WTC11 (cell line): ENCODE measurements at places on chromosomes 13 and 19. TPM values are rescaled to one million over a fixed set of nuclear protein-coding genes. Genes with fewer than 3 reads are reported as not detected.

DNA sequence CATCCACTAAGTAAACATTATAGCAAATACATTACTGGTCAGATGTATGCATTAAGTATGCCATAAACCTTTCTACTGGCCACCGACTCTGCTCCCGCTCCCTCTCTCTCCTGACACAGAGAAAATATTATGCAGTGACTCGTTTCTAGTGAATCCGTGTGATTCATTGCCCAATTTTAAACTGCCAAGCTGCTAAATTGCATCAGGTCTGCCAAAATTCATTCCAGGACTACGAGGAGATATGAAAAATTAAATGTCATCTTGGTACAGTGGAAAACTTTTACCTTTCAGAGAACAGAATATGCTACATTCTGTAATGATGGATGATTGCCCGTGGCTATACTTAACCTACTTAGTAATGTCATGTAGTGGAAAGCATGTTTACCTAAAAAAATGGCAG lies 368.8 kb upstream of the TSHZ3 start:
- DNase-seq = no peak

PLIN4 gene
- total RNA-seq = 0.35 to 0.62 TPM (median 0.57 TPM) in 3 replicates

DNA sequence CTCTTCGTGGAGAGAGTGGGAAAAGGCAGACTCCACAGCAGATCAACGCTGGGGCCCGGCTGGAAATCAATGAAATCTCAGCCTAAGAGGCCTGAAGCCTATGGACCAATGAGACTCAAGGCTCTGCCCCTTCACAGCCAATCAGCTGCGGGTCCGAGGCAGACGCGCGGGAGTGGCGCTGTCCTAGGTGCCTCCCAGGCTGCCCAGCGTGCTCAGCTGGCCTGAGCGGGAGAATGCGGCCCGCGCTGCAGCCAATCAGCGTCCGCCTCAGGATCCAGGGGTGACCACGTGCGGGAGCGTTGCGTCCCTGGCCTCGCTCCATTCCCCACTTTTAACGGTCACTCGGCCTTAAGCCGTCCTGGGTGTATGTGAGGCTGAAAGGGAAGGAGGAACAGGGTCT lies at the start of gene ZBTB32:
Gene ZBTB32 (plus strand): TSS at position 341 of the 400 bp plus-strand sequence. CDS start 10,069 bp downstream, outside the sequence.
- DNase-seq = peak; percentile 83

GRCh38 chr19:6596621-6597020 lies 5.7 kb upstream of the CD70 start:
- DNase-seq = no peak

DNA sequence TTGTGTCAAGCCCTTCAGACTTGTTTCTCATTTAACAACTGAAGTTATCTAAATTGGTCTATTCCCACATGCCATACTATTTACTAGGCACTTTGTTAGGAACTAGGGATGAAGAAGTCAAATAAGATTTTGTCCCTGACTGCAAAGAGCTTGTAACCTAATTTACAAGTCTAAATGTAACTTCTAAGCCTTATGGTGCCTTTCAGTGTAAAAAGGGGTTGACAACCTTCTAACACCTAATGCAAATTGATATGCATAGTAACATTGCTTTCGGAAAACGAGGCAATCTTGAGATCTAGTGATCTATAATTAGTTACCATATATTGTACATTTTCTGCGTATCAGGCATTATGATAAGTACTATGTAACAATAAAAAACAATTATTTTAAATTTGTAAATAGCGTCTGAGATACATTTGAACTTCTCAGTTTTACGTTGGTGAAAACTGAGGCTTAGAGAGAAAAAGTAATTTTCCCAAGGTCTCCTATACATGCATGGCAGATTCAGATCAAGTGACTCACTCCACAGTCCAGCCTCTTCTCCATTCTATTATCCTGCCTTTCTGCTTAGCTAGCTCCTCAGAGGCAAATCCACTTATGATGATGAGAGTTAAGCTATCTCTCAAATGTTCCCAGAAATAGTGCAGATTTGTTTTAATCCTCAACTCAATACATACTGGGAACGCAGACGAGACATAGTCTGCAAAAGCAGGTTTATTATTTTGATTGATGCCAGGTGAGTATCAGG lies 764.9 kb upstream of the SLITRK5 start:
- DNase-seq = no peak

DNA sequence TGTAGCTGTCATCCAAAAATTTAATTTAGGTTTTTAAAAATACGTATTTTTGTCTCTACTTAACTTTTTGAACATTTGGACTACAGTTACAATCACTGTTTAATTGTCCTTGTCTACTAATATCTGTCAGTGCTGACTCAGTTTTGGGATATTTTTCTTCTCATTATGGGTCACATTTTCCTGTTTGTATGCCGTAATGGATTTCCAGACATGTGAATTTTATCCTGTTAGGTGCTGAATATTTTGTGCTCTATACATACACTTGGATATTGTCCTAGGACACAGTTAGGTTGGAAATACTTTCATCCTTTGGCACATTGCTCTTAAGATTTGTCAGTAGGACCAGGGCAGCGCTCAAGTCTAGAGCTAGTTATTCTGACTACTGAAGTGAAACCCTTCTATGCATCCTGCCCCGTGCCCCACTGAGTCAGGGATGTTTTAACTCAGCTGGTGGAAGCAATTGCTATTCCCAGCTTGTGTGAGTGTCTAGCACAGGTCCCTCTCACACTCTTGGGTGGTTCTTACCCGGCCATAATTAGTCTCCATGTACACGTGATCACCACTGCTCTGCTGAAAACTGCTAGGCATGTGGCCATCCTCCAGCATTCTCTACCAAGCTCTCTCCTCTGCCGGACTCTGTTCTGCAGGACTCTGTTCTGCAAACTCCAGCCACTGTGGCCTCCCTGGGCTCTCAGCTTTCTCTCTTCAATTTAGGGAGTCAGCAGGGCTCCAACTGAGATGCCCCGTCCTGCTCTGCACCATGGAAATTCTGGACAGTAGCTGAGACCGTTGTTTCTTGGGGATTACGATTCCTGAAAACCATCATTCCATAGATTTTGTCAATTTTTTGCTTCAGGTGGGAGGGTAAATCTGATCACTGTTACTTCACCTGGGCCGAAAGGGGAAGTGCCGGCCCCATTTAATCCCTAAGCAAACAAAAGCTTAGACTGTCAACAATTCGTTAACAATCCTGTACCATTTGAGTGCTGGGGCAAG lies 11.1 kb downstream of the PROZ start:
- DNase-seq = no peak

- DNase-seq = no peak
Observed at GRCh38 chr13:100480676-100481075, 107.9 kb downstream of the GGACT start.

- DNase-seq = no peak
Observed at GRCh38 chr19:39596911-39597310, 5.4 kb upstream of the LGALS13 start.

- DNase-seq = no peak
Observed at GRCh38 chr19:31659897-31660210, 310.6 kb upstream of the TSHZ3 start.

- DNase-seq = no peak
Observed at GRCh38 chr19:55275851-55276719, 3.8 kb downstream of the HSPBP1 start.

UGGT2 gene
- 31.1 to 32.3 TPM (median 32.0 TPM) in 3 replicates for total RNA-seq

SYCN gene
- 0.37 to 1.1 TPM (median 0.77 TPM) in 3 replicates for total RNA-seq

DNA sequence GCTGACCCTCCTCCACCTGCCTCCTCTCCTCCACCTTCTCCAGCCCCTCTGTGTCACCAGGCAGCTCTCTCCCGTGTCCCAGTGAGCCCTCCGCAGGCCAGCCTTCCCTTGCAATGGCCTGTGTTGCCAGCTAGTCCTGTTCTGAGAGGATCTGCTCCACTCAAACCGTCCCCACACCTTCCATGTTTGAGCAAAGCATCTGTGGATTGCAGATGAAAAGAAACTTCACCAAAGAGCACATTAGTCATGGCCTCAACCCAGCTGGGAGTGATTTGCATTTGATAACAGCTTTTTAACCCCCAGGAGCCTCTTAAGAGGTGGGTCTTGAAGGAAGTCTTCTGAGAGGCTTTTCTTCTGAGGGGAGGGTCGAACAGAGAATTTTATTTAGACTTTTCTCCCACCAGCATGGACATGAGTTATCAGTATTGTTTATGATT lies 72.8 kb downstream of the COL4A2 start:
- DNase-seq = no peak

- no peak for DNase-seq
Observed at GRCh38 chr13:32087955-32088747, 56.6 kb downstream of the FRY start.

DNA sequence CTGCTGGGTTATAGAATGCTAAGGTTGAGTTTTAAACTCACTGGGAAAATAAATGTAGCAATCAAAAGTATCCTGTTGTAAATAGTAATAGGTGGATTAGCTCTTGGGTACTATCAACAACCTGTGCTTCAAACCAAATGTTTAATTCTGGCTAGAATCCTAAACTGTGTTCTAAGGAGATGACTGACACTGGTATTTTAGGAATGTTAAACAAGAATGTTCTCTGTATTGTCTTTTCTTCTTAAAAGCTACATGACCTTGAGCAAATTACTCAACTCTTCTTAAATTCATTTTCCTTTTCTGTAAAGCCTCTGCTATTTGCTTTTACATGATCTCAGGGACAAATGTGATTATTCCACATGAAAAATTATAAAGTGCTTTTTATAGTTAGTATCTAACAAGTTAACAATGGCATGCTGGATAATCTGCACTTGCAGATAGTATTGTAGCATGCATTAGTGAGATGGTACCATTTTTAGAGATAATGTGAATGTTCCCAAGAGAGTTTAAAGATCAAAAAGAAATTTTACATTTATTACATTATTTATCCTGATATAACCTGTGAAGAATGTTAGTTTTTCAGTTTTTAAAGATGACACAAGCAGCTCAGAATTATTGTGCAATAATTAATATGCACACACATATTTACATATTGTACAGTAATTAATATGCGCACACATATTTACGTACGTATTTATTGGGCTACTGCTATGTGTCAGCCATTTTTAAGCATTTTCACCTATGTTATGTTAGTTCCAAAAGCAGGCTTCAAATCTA lies 13.6 kb upstream of the EPSTI1 start:
- no peak for DNase-seq

ZNF208 gene
- total RNA-seq = not detected in 3 replicates

- no peak for DNase-seq
Observed at GRCh38 chr13:44032802-44033201, 153.1 kb downstream of the LACC1 start.

- no peak for DNase-seq
Observed at GRCh38 chr19:45440873-45441654, 17.3 kb upstream of the ERCC1 start.

DNA sequence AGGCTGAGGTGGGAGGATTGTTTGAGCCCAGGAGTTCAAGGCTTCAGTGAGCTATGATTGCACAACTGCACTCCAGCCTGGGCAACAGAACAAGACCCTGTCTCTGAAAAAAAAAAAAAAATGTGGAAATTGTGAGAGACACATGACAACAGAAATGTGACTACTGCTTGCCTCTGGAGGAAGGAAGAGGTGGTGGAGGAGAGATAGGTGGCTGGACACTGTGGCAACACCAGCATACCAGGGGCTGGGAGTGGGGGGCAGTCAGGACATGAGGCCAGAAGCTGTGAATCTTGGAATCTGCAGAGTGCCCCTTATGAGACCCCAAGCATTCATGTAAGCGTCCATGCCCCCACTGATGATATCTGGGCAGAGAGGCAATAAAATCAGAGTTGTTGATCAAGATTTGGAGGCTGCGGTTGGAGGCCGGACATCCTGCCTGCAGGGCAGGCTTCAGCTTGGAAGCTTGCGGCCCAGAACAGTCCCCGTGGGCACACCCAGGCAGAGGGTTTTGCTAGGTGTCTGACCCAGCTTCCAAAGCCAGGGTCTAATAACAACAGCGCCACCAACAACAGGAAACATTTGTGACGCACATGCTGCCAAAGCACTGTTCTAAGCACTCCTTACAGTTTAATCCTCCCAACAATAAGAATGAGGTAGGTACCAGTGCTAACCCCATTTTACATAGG lies 16.9 kb downstream of the FAM187B start:
- DNase-seq = no peak
